ENCODE measurements at places on chromosomes 2 and 18. TPM values are rescaled to one million over a fixed set of nuclear protein-coding genes. Genes with fewer than 3 reads are reported as not detected.

Gene CRACDL
- 0.09 TPM for total RNA-seq

Gene IL36G
- not detected for total RNA-seq

Gene BUB1
- total RNA-seq: 4.2 TPM

Gene HOXD10
- total RNA-seq: not detected

Gene C1GALT1C1L
- total RNA-seq: not detected

Gene NETO1
- not detected for total RNA-seq

Gene CPS1
- total RNA-seq: 1.3 TPM

DNA sequence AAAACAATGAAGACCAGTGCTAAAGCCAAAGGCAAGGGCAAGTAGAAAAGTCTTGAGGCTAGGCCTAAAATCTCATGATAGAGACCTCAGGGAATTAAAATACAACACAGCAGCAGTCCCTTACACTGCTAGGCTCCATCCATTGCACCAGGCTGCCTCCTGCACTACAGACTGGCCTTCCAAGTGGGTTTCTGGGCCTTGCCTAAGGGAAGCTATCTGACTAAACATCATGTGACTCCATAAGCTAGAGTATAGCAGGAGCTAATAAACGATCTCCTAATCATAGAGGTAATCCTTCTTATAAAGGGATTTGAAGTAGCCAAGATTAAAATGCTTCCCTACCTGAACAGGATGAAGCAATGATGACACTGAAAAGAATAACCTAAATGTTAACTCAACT lies 77.6 kb upstream of the NFU1 start:
- no peaks in the 10 kb centered on the region for H3K4me1 ChIP-seq
- no peak for DNase-seq
- H3K27me3 ChIP-seq: no peaks in the 10 kb centered on the region
- H3K36me3 ChIP-seq: peaks cover 90% of the 10 kb centered on the region
- H3K4me3 ChIP-seq: no peak overlapping the region

GRCh38 chr2:219765231-219765911 lies 137.9 kb downstream of the SLC4A3 start:
- no peaks in the 10 kb centered on the region for H3K27me3 ChIP-seq
- no peaks in the 10 kb centered on the region for H3K4me1 ChIP-seq
- no peak overlapping the region for H3K27ac ChIP-seq
- no peaks in the 10 kb centered on the region for H3K36me3 ChIP-seq
- DNase-seq: no peak

- H3K27ac ChIP-seq: no peak overlapping the region
- H3K36me3 ChIP-seq: no peaks in the 10 kb centered on the region
- peaks cover 13% of the 10 kb centered on the region for H3K4me1 ChIP-seq
- H3K27me3 ChIP-seq: no peaks in the 10 kb centered on the region
- no peak for DNase-seq
These were observed 140.8 kb upstream of the SLC1A4 start for GRCh38 chr2:64848363-64848762.

- no peak overlapping the region for H3K27ac ChIP-seq
- H3K4me3 ChIP-seq: no peak overlapping the region
- no peaks in the 10 kb centered on the region for H3K27me3 ChIP-seq
- DNase-seq: no peak
These were observed 73.5 kb upstream of the C2orf15 start for GRCh38 chr2:99067871-99068625.

- peak; percentile 11 for DNase-seq
- no peak overlapping the region for H3K4me3 ChIP-seq
- H3K36me3 ChIP-seq: no peaks in the 10 kb centered on the region
These were observed 31.0 kb upstream of the GALR1 start for GRCh38 chr18:77218642-77219041.

GRCh38 chr2:199570934-199571333 lies 113.2 kb upstream of the SATB2 start:
- no peak overlapping the region for H3K27ac ChIP-seq
- H3K4me1 ChIP-seq: no peaks in the 10 kb centered on the region
- H3K4me3 ChIP-seq: no peak overlapping the region
- no peak for DNase-seq

GRCh38 chr2:105893011-105893995 lies 148.6 kb downstream of the NCK2 start:
- no peak for DNase-seq
- H3K27me3 ChIP-seq: no peaks in the 10 kb centered on the region
- no peak overlapping the region for H3K4me3 ChIP-seq
- H3K36me3 ChIP-seq: peaks cover 24% of the 10 kb centered on the region
- peaks cover 10% of the 10 kb centered on the region for H3K4me1 ChIP-seq

GRCh38 chr2:180240774-180241173 lies 233.7 kb upstream of the CWC22 start:
- no peak for DNase-seq
- H3K4me3 ChIP-seq: no peak overlapping the region
- no peaks in the 10 kb centered on the region for H3K27me3 ChIP-seq
- H3K4me1 ChIP-seq: no peaks in the 10 kb centered on the region
- no peak overlapping the region for H3K27ac ChIP-seq
- H3K36me3 ChIP-seq: no peaks in the 10 kb centered on the region

DNA sequence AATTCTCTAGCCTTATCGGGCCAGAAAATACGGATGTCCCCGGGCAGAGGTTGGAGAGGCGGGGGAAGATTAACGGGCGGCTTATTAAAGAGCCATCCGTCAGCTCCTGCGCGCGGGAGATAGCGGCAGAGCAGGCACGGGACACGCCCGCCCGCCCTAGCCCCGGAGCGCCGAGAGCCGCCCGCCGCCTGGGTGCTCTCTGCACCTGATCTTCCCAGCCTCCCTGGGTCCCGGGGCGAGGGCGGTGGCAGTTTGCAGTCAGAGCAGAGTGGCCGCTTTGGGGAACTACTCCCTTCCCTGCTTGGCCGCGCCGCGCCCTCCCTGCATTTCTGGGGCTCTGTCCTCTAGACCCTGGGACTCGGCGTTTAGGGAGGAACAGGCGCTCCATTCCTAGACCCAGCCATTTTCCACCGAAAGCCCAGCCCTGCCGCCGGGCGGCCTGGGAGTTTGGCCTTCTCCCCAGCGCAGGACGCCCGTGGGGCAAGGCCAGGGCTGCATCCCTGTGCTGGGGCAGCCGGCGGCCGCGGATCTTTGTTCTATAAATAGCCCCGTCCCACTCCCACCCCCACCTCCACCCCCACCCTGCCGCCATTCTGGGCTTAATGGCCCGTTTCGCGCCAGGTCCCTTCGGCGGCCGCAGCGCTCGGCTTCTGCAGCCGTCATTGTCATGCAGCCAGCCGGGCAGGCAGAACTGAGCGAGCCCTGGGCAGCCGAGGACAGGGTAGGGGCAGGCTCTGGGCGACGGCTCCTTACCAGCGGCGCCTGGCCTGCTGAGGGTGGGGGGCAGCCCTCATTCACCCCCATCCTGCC lies 6.6 kb downstream of the GAD1 start:
- H3K27me3 ChIP-seq: peaks cover 61% of the 10 kb centered on the region
- H3K4me3 ChIP-seq: no peak overlapping the region
- no peak overlapping the region for H3K27ac ChIP-seq

DNA sequence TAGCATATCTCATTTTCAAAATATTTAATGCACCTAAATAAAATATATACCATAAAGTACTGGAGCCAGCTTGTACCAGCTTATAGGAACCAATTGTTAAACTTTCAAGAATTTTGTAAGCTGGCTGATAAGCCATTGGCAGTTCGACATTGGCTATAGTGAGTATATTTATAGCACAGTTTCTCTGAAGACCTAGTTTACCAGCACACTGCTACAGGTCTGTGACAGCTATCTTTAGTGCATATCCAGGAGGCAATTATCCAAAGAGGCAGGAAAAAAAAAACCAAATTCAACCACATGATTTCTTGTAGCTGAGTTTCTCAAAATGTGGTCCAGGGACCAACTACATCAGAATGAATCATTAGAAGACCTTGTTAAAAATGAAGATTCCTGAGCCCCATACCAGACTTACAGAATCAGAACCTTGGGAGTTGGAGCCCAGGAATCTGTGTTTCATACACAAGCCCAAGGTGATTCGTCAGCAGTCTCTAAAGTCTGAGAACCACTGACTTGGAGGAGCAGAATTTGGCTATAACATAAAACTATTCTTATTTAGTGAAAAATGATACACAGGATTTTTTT lies 279.0 kb upstream of the NRP2 start:
- no peak for DNase-seq
- H3K27me3 ChIP-seq: no peaks in the 10 kb centered on the region
- no peak overlapping the region for H3K27ac ChIP-seq

DNA sequence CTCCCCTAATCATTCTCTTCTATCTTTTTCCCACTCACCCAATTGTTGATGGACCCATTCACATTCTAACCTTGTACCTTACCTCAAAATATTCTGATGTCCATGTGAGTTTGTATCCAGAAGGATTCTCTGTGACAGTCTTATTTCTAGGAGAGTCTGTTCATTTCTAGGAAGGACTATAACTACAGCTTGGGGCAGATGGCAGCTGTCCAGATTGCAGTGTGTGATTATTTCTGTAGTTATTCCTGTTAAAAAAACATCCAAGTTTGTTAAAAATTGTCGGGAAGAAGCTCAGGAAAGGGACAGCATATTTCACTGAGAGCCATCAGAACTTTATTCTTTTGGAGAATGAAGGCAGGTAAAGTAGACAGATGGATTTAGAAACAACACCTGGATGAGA lies 142.6 kb downstream of the RAPGEF4 start:
- H3K27me3 ChIP-seq: no peaks in the 10 kb centered on the region
- no peaks in the 10 kb centered on the region for H3K36me3 ChIP-seq
- no peak overlapping the region for H3K27ac ChIP-seq
- no peak overlapping the region for H3K4me3 ChIP-seq
- DNase-seq: no peak

- H3K27ac ChIP-seq: no peak overlapping the region
- no peak for DNase-seq
- no peaks in the 10 kb centered on the region for H3K27me3 ChIP-seq
- H3K36me3 ChIP-seq: peaks cover 2% of the 10 kb centered on the region
- H3K4me3 ChIP-seq: no peak overlapping the region
These were observed 240.0 kb downstream of the WDR7 start for GRCh38 chr18:56891116-56891515.
